ENCODE measurements at places on chromosomes 12 and 14. TPM values are rescaled to one million over a fixed set of nuclear protein-coding genes. Genes with fewer than 3 reads are reported as not detected.
A peak's percentile ranks its signal among the peaks of the same experiment; 100 is the strongest.

The LRRC9 gene
- total RNA-seq, result not detected

The PAX9 gene
- 0.08 TPM for total RNA-seq

The EIF2S1 gene
- 377 TPM for total RNA-seq

The CABP1 gene
- total RNA-seq, result not detected

The REM2 gene
- total RNA-seq, result 0.13 TPM

The SALL2 gene
- total RNA-seq, result 1.8 TPM

The B3GNT4 gene
- total RNA-seq, result 0.43 TPM

The MMP14 gene
- 1.6 TPM for total RNA-seq

The SPIC gene
- total RNA-seq, result not detected

GRCh38 chr12:102946042-102946441 lies 11.4 kb upstream of the ASCL1 start:
- DNase-seq, result no peak

DNA sequence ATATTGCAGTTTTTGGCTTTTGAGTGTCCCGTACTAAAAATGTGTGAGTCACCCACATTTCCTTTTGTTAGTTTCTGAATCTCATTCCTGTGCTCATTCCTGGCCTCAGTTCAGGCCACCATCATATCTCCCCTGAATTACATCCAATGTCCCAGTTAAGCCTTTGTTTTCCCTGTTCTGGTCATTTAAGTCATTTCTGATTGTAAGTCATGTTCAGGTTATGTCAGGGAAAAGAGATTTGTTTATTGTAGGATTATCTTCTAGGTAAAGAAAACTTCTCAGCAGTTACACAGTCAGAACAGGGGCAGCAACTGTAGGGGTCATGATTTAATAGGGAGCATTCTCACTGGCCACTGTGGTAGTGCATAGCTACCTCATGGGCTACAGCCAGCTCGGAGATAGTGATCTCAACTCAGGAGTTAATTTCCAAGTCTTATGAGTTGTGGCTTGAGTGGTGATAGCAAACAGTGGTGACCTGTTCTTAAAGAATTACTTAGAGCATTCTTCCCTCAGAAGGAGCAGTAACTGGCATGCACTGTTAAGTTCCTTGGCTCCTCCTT lies 6.7 kb downstream of the DDX47 start:
- no peak for DNase-seq

- DNase-seq, result no peak
These were observed 16.4 kb downstream of the MANSC1 start for GRCh38 chr12:12333407-12334366.

GRCh38 chr12:74801625-74802024 lies 264.0 kb downstream of the ATXN7L3B start:
- DNase-seq, result no peak

GRCh38 chr12:104182621-104183378 lies 32.8 kb upstream of the TXNRD1 start:
- DNase-seq, result no peak

DNA sequence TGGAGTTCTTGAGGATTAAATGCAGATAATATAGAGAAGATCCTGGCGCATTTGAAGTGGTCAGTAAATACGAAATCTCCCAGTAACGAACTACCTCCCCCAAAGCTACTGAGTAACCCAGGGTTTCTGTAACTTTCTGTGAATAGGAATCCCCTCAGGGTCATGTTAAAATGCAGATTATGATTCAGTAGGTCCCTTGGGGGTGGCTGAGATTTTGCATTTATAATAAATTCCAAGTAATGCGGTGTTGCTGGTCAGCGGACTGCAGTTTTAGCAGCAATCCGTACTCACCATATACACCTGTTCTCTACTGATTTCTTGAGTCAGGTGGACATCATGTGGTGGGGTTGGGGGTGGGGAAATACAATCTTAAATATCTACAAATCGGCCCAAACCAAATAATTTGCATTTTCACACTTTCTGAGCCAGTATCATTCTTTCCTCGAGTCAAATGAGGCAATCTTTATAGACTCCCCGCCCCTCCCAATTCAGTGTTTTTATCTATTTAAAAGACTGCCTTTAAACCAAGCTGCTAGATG lies 868 bp downstream of the SPATA7 start:
- DNase-seq, result no peak

GRCh38 chr14:50018201-50018932 lies 98.0 kb downstream of the VCPKMT start:
- no peak for DNase-seq

- no peak for DNase-seq
These were observed 50.5 kb upstream of the FBRSL1 start for GRCh38 chr12:132439333-132439904.

DNA sequence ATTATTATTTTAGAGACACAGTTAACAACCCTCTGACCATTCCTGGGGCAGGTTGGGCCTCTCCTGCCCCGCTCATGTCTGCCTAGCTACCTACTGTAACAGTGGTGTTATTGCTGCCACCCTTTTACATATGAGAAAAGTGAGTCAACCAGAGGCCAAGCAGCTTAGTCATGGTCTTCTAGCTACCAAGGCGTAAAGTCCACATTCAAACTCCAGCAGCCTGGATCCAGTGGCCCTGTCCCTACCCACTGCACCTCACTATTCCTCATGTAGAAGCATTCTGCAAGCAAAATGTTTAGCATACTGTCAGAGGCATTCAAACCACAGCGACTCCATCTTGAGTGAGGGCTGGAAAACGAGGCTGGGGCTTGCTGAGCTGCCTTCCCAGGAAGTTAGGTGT lies 95.8 kb downstream of the SLC15A4 start:
- no peak for DNase-seq

DNA sequence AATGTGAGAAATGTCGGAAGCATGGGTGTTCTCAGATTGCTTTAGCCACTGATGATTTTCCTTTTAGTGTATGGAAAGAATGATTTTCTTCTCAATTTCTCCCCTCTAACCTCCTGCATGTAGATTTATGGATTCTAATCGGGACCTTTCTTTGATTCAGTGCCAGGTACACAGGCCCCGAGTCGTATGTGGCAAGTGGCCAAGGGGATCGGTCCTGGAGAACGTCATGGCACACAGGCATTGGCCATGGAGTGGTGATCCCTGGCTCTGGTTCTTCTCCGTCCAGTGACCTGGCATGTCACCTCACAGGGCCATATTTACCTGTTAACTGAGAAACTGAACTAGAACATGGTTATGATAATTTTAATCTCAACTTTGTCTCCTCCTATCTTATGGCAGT lies 58.1 kb downstream of the ETV6 start:
- no peak for DNase-seq

DNA sequence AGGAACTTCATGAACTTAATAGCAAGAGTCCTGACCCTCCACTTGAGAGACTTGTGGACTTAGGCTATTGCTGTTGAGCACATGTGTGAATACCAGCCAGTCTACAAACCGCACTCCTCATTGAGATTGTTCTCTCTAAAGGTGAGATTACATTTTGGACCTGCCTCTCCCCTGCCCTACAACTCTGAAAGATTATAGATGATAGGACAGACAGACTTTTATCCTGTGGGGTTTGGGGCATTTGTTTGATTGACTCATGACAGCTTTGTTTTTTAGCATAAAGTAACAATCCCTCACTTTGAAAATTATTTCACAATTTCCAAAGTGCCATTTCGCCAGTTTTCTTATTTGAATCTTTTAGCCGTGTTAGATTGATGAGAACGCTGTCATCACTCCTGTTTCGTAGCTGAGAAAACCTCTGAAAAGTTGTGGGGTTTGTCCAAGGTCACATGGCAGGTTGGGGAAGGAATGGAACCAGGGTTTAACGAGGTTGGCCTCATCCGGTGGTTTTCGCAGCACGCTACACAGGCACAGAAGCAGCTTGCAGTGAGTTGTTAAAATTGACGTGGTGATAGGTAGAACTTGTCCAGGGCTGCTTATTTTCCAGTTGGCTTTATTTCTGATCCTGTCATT lies 836 bp downstream of the EVL start:
- peak; percentile 68 for DNase-seq

Measured in activated T-cell treated with anti-CD3 and anti-CD28 coated beads, Interleukin-2, amount 50 U/mL, for 4 hours (primary cell).